ENCODE measurements at places on chromosomes 7 and 10.
A peak's percentile ranks its signal among the peaks of the same experiment; 100 is the strongest.

DNA sequence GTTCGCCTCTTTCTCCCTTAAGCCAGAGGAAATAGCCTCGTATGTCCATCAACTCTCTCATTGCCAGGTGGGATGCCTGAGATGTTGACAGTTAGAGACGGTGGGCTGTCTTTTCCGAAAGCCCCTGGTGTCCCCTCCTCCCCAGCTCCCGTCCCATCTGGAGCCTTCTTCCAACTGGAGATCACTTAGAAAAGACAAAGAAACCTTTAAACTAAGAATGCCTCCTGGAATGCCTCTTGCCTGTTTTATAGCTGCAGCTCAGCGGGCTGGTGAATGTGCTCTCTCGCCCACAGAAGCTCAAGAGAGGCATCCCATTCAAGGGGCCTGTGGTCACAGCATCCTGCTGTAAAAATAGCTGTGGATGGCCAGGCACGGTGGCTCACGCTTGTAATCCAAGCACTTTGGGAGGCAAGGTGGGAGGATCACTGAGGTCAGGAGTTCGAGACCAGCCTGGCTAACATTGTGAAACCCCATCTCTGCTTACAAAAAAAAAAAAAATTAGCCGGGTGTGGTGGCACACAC lies 5.2 kb upstream of the MYL10 start:
- no peaks in the 10 kb centered on the region for H3K36me3 ChIP-seq
- no peaks in the 10 kb centered on the region for H3K27me3 ChIP-seq
- H3K27ac ChIP-seq, result no peak overlapping the region
- no peak overlapping the region for H3K4me3 ChIP-seq
- no peaks in the 10 kb centered on the region for H3K4me1 ChIP-seq
- no peak for DNase-seq

GRCh38 chr10:43398939-43399319 lies 10.1 kb downstream of the HNRNPF start:
- H3K27ac ChIP-seq, result peak overlapping the region; percentile 83
- H3K4me3 ChIP-seq, result peak overlapping the region; percentile 96
- no peak for DNase-seq
- H3K36me3 ChIP-seq, result no peaks in the 10 kb centered on the region
- peaks cover 84% of the 10 kb centered on the region for H3K4me1 ChIP-seq

- H3K27ac ChIP-seq, result no peak overlapping the region
- peaks cover 5% of the 10 kb centered on the region for H3K36me3 ChIP-seq
- no peak for DNase-seq
- no peak overlapping the region for H3K4me3 ChIP-seq
- peaks cover 5% of the 10 kb centered on the region for H3K27me3 ChIP-seq
Measured at GRCh38 chr7:93160410-93160809, 12.2 kb upstream of the SAMD9L start.

DNA sequence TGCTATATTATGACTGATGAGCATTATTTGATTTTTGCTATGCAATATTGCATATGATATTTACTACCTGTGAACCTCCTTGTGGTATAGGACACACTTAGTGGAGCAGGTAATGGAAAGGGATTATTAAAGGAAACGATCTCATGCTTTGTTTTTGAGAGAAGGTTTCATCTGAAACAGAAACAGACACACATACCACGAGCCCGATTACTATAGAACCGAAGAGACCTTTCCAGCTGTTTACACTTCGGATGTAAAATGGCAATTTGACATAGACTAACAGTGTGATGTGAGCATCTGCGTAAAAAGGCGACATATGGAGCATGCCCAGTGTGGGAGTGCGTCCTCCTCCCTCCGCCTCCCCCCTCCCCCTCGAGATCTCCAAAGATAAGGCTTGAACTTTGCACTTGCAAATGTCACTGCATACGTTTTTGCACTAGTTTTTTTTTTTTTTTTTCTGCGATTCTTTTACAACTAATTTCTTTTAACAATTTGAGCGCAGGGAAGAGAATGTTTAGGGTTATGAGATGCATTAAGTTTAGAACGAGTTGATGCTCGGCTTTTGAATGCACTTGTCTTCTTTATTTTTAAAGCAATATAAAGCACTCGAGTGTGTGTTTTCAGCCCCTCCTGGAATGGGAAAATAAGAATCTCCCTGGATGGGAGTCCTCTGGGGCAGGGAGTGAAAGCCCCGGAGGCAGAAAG lies 251.0 kb downstream of the NSUN6 start:
- no peak for DNase-seq
- no peaks in the 10 kb centered on the region for H3K36me3 ChIP-seq
- H3K27me3 ChIP-seq, result peaks cover 16% of the 10 kb centered on the region
- H3K4me3 ChIP-seq, result peak overlapping the region; percentile 17
- H3K27ac ChIP-seq, result no peak overlapping the region

DNA sequence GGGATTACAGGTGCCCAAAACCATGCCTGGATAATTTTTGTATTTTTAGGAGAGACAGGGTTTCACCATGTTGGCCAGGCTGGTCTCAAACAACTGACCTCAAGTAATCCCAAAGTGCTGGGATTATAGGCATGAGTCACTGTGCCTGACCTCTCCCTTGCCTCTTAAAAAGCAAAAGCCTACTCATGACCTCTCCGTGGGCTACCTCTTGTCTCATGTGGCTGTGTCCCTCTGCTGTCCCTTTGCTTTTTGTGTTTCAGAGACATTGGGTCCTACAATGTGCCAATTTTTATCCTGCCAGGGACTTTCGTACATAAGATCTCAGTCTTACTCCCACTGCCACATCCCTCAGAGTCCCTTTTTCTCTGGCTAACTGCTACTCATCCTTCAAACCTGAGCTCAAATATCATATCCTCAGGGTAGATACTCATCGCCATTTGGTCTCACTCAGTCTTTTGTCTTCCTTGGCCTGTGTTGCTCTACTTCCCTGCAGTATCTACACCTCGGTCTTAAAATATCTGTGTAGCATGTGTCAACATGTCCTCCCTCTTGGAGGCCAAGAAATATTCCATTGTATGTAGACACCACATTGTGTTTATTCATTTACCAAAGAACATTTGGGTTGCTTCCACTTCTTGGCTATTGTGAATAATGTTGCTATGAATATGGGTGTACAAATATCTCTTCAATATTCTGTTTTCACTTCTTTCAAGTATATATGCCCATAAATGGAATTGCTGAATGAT lies 465.0 kb upstream of the KLF6 start:
- no peaks in the 10 kb centered on the region for H3K36me3 ChIP-seq
- H3K4me1 ChIP-seq, result no peaks in the 10 kb centered on the region
- H3K27me3 ChIP-seq, result peaks cover 4% of the 10 kb centered on the region
- H3K27ac ChIP-seq, result no peak overlapping the region

- H3K27ac ChIP-seq, result no peak overlapping the region
- DNase-seq, result no peak
- H3K4me3 ChIP-seq, result no peak overlapping the region
Measured at GRCh38 chr10:99975942-99976809, 33.6 kb downstream of the DNMBP start.

DNA sequence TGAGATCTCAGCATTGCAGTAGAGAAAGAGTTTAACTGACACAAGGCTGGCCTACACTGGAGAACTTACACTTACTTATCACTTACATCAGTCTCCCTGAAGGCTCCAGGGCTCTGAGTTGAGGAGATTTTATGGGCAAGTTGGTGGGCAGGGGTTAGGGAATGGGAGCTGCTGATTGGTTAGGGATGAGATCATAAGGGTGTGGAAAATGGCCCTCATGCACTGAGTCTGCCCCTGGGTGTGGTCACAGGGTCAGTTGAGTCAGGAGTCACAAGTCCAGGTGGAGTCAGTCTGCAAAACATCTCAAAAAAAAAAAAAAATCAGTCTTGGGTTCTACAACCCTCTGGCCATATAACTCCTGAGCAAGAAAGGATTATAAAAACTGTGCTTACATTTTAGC lies 60.5 kb downstream of the PPP1R17 start:
- no peaks in the 10 kb centered on the region for H3K4me1 ChIP-seq
- no peaks in the 10 kb centered on the region for H3K36me3 ChIP-seq
- H3K27ac ChIP-seq, result no peak overlapping the region
- H3K4me3 ChIP-seq, result no peak overlapping the region
- no peak for DNase-seq

GRCh38 chr7:101488826-101489572 lies 126.3 kb downstream of the COL26A1 start:
- peaks cover 9% of the 10 kb centered on the region for H3K27me3 ChIP-seq
- H3K4me1 ChIP-seq, result no peaks in the 10 kb centered on the region
- no peak overlapping the region for H3K4me3 ChIP-seq
- no peak for DNase-seq
- no peaks in the 10 kb centered on the region for H3K36me3 ChIP-seq

DNA sequence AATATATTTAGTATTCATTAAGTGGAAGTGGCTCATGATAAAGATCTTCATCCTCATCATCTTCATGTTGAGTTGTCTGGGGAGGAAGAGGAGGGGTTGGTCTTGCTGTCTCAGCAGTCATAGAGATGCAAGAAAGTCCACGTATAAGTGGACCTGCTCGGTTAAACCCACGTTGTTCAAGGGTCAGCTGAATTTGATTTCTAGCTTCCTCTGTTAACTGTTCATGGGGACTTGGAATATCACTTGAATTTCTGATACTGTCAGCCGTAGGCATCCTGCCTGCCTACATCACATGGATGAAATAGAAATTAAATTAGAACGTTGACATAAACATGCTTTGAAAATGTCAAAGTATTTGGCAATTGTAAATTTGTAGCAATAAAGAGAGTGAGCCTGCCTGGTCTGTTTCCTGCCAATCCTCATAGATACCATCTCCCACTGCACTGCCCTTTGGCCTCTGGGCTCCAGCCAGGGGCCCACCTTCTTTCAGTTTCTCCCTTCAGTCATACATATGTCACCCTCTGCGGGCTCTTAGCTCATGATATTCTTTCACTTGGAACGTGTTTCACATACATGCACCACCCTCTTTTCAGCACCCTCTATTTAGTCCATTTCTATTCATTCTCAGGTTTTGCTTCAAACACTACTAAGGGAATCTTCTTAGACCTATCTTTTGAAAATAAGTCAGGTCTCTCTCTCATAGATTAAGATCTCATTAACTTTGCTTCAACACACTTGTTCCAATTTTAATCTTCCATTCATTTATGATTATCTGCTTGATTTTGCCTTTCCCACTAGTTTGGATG lies 376.3 kb downstream of the IPMK start:
- H3K36me3 ChIP-seq, result no peaks in the 10 kb centered on the region
- DNase-seq, result no peak
- H3K27ac ChIP-seq, result no peak overlapping the region
- no peaks in the 10 kb centered on the region for H3K27me3 ChIP-seq
- H3K4me3 ChIP-seq, result no peak overlapping the region

DNA sequence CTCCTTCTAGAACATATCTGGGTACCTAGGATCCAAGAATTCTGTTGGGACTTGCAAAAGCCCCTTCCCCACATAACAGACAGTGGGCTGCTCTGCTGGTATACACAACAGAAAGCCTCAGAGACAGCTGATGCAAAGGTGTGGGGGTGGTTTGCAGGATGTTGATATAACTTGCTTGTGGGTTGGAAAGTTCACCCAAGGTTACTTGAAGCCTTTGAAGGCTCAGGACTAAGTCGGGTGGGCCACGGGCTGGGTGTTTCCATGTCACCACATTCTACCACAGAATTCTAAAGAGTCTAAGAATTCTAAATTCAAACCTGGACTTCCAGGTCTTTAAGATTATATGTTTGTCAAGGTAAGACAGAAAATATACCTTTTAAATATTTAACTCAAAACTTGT lies 7.4 kb upstream of the NRCAM start:
- peaks cover 74% of the 10 kb centered on the region for H3K4me1 ChIP-seq
- H3K4me3 ChIP-seq, result peak overlapping the region; percentile 77
- H3K36me3 ChIP-seq, result no peaks in the 10 kb centered on the region
- H3K27ac ChIP-seq, result peak overlapping the region; percentile 92

GRCh38 chr10:91536111-91536510 lies 96.8 kb downstream of the PPP1R3C start:
- no peak overlapping the region for H3K4me3 ChIP-seq
- H3K36me3 ChIP-seq, result no peaks in the 10 kb centered on the region
- no peaks in the 10 kb centered on the region for H3K4me1 ChIP-seq
- no peak for DNase-seq
- no peak overlapping the region for H3K27ac ChIP-seq
- H3K27me3 ChIP-seq, result peaks cover 6% of the 10 kb centered on the region

- H3K27me3 ChIP-seq, result no peaks in the 10 kb centered on the region
- no peaks in the 10 kb centered on the region for H3K36me3 ChIP-seq
- DNase-seq, result no peak
- H3K27ac ChIP-seq, result no peak overlapping the region
- H3K4me3 ChIP-seq, result no peak overlapping the region
Measured at GRCh38 chr7:114293289-114294012, 121.2 kb upstream of the FOXP2 start.

DNA sequence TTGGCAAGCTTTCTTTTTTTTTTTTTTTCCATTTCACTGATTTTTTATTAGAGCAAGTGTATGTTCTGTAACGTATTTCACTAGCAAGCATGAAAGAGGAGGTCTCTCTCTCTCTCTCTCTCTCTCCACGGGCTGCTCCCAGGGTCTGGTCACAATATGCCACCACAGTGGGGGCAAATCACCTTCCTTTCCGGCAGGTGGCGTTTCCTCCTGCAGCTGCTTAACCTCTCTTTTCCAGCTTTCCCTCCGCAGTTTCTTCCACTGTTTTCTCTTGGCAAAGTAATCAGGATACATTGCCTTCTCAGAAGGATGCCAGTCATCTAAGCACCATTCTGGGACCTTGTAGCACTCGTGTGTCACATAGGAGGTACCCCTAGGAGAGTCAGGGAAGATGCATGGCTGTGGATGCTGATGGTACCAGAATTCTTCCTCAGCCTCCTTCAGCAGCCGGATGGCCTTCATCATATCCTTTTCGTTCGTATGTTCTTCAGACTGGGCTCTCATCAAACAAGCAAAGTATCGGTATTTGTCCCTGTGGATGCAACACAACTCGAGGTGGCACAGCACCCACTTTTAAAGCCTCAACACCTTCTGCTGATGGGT lies 197.3 kb upstream of the PODXL start:
- DNase-seq, result no peak
- no peak overlapping the region for H3K4me3 ChIP-seq
- H3K27me3 ChIP-seq, result peaks cover 11% of the 10 kb centered on the region
- H3K4me1 ChIP-seq, result no peaks in the 10 kb centered on the region
- no peak overlapping the region for H3K27ac ChIP-seq
- H3K36me3 ChIP-seq, result no peaks in the 10 kb centered on the region

DNA sequence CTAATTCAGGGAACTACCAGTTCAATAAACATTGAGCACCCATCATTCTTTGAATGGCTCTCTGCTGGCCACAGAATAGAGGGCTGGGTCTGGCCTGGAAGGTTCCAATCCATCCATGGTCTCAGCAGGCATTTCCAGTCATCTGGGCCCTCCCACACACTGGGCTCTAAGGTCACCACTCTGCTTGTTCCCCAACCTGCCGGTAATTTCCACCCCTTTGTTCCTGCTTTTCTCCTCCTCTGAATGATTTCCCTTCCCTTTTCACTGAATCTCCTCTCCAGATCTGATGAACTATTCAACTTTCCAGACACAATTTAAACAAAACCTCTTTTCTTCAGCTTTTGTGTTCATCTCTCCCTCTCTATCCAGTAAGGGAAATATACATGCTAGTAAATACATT lies 2.6 kb downstream of the BZW2 start:
- no peaks in the 10 kb centered on the region for H3K27me3 ChIP-seq
- H3K36me3 ChIP-seq, result peaks cover 6% of the 10 kb centered on the region
- H3K4me1 ChIP-seq, result peaks cover 90% of the 10 kb centered on the region
- no peak overlapping the region for H3K4me3 ChIP-seq

- H3K36me3 ChIP-seq, result no peaks in the 10 kb centered on the region
- H3K4me3 ChIP-seq, result no peak overlapping the region
- H3K27ac ChIP-seq, result no peak overlapping the region
- H3K4me1 ChIP-seq, result no peaks in the 10 kb centered on the region
- peaks cover 5% of the 10 kb centered on the region for H3K27me3 ChIP-seq
Measured at GRCh38 chr10:75916906-75917305, 485.5 kb downstream of the LRMDA start.

GRCh38 chr10:52632591-52632990 lies 140.0 kb downstream of the MBL2 start:
- no peak for DNase-seq
- H3K27ac ChIP-seq, result no peak overlapping the region
- H3K36me3 ChIP-seq, result no peaks in the 10 kb centered on the region
- H3K4me1 ChIP-seq, result no peaks in the 10 kb centered on the region
